Activated CD4-positive, alpha-beta T cell treated with anti-CD3 and anti-CD28 coated beads, Interleukin-2, amount 50 U/mL, for 16 hours (primary cell): ENCODE measurements at places on chromosomes 1 and 21.

GRCh38 chr1:224867715-224868114 lies 61.8 kb upstream of the DNAH14 start:
- no peak for DNase-seq

DNA sequence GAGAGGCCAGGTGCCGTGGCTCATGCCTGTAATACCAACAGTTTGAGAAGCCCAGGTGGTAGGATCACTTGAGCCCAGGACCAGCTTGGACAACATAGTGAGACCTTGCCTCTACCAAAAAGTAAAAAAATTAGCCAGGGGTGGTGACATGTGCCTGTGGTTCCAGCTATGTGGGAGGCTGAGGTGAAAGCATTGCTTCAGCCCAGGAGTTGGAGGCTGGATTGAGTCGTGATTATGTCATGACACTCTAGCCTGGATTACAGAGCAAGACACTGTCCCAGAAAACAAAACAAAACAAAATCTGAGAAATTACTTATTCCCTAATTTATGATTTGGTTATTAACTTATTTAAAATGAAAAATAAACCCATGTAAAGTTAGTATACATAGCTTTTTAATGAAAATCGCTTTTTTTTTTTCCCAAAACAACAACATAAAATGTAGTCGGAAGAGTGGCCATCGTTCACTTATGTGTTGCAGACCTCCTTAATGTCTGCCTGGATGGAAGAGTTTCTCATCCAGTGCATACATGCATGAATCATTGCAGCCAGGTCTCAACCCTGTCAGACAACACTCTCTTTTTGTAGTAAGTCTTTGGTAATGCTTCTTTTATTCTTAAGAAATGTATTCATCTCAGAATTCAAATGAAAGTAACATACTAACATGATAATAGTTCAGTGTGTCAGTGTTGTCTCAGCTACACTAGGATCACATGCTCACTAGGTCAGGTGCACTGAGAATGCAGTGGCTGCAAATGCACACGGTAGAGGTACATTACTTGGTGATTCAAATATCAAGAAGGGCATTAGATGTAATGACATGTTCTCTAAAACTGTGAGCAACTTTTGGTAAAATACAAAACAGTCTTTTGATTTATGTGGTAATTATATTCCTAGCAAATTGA lies 28.0 kb downstream of the ITSN1 start:
- DNase-seq, result no peak

DNA sequence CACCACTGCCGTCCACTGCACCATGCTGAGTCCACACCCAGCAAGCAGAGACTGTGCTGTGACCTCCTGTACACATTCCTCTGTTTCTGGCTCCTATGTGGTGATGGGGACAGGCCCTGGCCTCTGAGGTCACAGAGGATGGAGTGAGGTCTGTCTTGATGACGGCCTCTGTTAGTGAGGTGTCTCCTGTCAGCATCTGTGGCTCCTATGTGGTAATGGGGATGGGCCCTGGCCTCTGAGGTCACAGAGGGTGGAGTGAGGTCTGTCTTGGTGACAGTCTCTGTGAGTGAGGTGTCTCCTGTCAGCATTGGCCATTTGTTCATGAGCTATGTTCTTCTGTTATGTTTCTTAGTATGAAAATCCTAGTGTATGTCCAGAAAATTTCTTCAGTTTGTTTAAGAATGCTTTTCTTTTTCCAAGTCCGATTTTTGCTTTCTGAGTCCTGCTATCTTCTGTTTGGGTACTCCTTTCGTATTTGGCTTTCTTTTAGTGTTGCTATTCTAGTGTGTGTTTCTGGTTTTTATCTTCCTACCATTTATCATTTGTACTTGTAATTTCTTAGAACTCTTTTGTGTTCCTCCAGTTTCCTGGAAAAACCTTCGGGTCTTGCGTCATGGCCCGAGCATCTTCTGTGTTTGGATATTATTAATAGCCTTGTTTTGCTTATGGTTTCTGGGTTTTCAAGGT lies 13.4 kb downstream of the SNAP47 start:
- peak; percentile 51 for DNase-seq

GRCh38 chr1:3644273-3644672 lies 5.6 kb downstream of the WRAP73 start:
- no peak for DNase-seq

GRCh38 chr1:168617974-168618750 lies 41.8 kb downstream of the XCL1 start:
- no peak for DNase-seq

- no peak for DNase-seq
Measured at GRCh38 chr1:188240772-188241406, 1412.1 kb downstream of the PLA2G4A start.

DNA sequence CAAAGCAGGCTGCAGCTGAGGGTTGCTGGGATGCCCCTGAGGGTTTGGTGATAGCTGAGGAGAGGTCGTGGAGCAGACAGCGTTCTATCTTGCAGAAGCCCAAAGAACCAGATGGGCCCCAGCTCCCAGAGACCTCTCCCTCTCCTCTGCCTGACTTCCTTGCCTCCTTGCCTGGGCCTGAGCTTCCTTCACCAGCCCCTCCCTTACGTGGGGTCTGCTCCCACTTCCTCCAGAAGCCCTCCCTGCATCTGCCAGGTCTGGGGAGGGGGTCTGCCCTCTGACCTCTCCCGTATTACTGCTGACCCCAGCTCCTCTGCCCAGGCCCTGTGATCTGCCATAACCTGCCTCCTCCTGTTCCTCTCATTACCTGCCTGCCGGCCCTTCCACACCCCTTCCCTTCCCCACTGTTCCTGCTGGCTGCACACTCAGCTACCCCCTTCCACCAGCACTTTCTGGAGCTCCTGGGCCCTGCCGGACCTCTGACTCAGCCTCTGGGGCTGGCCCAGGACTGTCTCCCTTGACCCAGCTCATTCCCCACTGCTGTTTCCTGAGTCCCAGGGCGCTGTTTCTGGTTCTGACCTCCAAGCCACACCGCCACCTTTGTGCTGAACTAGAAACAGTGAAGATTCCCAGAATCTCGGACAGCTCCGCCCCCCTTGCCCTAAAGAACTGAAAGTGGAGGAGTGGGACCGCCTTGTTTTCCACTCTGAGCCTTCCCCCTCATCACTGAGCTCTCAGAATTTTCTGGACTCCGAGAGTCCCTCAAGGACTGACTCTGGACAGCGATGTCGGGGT lies 237.7 kb upstream of the C1orf174 start:
- DNase-seq, result no peak

- no peak for DNase-seq
Measured at GRCh38 chr1:23537296-23537973, 6.4 kb upstream of the E2F2 start.

DNA sequence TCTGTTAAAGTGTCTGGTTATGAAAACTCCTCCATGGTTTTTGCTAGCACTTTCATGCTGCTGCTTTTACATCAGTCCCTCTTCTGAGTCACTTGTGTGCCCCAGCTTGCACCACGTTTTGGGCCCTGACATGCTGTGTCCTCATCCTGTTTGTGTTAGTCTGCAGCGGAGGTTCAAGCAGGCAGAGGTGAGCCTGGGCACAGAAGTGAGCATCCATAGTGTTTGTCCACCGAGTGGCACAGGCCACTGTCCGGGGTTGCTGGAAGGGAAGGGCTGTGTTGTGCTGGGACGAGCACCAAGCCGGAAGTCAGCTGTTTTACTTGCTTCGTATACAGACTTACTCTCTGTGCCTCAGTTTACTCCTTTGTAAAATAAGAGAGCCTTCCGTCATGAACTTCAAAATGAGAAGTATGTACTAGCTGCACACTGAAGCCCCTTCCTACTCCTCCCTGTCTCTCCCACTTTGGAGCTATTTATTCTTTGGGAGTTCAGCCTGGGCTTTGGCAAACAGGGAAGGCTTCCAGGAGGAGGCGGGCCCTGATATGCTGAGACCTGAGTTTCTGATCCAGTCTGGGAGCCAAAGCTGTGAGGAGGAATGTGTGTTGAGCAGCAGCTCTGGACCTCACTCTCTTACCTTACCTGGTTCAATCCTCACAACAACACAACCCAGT lies 10.7 kb upstream of the LAPTM5 start:
- DNase-seq, result no peak
